ENCODE measurements at places on chromosomes 5 and 9.

GRCh38 chr5:76836181-76836580 lies 13.6 kb upstream of the S100Z start:
- no peak for DNase-seq

DNA sequence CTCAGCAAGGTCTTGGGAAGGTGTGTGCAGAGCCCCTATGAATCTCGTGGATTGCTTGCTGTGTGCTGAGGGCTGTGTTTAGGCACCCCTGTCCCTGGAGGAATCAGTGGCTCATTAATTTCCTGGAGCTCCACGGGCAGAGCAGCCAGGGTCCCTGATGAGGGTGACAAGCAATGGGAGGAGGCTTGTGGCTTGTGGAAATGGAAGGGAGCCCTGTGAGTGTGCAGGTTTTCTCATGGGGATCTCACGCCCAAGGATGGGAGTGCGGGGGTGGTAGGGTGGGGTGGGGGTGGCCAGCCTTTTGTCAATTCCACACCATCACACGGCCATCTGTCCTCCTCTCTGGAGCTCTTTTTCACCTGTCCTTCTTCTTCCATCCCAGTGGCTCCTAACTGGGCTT lies 25.3 kb downstream of the PHF2 start:
- DNase-seq = no peak

GRCh38 chr9:7508516-7508915 lies 291.1 kb downstream of the DMAC1 start:
- DNase-seq = no peak

DNA sequence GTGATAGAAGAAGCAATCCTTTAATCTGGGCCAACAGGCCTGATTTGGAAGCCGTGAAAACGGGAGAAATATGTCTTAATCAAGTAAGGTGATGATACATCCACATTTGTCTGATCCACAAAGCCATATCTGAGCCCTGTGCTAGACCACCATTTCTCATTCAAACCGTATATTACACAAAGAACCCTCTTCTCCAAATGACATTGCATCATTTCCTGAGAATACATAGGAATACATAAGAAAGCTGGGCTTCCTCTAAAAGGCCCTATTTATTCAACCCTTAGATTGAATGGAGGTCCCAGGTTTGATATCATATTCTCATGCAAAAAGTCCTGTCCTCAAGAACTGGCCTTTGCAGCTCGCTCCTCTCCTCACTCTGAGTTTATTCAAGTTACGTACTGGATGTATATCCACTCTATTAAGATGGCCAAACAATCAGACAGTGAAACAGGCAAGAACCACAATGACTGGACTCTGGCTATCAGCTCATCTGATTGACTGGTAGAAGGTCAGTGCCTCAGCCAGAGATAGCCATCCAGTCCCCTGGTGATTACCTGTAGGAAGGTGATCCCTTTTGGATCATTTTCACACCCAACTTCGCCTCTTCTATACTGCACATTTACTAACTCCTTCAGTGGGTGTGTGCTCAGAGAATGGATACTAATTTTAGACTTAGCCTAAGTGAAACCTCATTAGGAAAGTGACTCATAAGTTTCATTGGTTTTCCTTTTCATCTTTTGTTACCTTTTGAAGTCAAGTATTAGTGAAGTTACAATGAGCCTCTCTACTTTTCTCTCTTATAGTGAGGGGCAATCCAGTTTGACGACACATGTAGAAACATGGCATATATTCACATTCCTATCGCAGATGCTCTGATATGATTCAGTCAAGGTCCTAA lies 167.6 kb upstream of the WWC1 start:
- no peak for DNase-seq

DNA sequence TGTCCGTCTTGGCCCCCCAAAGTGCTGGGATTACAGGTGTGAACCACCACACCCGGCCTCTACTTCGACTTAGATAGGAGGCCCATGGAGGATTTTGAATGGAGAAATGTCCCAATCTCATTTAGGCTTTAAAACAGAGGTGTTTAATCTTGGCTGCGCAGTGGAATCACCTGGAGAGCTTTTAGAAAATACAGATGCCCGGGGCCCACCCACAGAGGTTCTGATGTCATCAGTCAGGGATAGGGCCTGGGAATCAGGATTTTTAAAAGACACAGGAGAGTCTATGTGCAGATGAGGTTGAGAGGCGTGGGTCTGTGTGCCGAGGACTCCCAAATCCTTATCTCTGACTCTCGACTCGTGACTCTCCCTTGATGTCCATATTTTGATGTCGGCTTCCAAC lies 124.0 kb upstream of the BOD1 start:
- no peak for DNase-seq

- no peak for DNase-seq
These were observed 312.1 kb upstream of the CDH18 start for GRCh38 chr5:20300110-20300509.

- DNase-seq = no peak
These were observed 18.6 kb upstream of the MOB3B start for GRCh38 chr9:27548055-27548741.

DNA sequence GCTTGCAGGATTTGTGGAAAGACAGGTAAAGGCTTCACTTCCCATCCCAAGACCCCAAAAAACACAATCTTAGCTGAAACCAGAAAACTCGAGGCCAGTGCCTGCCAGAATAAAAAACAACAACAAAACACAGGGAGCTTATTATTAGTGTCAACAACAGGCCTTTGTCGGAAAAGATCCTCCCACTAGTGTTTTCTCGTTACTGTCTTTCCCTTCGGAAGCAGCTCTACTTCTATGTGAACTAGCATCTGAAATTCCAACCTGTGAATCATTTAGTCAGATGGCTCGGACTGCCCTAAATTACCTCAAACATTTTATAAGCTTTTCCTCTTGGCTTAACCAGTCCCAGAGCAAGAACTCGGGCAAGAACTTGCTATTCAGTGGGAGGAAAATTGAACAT lies 122.2 kb upstream of the GNA14 start:
- no peak for DNase-seq

DNA sequence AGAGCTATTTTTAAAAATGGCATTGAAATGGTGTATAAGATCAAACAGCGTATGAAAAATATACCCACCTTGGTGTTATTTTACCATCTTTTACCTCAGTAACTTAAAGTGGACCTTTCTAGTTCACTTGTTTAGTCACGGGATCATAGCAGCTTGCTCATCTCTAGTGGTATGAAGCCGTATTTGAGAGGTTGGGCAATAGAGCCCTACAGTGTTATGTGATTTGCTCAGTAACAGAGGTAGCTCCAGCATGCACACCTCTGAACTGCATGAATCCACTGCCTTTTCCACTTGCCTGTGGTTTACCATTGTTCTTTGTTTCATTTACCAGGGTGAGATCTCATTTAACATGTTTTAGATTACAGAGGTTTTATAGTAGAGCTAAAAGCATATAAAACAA lies 134.4 kb downstream of the ATG10 start:
- no peak for DNase-seq

DNA sequence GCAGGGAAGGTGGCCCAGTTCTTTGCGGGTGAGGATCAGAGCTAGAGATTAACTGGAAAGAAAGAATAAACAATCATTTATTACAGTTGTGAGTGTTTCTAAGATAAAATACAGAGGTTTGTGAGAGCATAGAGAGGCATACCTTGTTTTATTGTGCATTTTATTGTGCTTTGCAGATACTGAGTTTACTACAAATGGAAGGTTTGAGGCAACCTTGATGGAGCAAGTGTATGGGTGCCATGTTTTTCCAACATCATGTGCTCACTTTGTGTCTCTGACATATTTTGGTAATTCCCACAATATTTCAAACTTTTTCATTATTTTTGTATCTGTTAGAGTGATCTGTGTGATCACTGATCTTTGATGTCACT lies 715 bp upstream of the C5orf34 start:
- no peak for DNase-seq

DNA sequence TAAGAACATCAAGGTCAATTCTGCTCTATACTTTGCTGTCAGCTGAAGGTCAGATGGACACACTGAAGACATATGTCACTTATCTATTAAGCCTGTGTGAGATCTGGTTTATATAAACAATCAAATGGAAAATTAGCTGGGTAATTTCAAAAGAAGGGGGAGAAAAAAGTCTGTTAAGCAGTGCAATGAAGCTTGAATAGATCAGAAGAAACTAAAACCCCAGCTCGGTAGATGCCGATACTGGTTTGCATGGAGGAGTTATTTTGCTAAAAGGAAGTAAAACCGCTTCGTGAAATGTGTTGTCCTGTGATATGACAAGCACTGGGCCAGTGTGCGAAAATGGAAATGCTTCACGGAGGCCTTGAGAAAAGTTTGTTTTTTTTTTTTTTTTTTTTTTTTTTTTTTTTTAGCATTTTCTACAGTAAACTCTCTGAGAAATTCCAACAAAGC lies 148.8 kb downstream of the MEF2C start:
- DNase-seq = no peak

GRCh38 chr5:161230221-161230620 lies 316.3 kb downstream of the GABRB2 start:
- no peak for DNase-seq

DNA sequence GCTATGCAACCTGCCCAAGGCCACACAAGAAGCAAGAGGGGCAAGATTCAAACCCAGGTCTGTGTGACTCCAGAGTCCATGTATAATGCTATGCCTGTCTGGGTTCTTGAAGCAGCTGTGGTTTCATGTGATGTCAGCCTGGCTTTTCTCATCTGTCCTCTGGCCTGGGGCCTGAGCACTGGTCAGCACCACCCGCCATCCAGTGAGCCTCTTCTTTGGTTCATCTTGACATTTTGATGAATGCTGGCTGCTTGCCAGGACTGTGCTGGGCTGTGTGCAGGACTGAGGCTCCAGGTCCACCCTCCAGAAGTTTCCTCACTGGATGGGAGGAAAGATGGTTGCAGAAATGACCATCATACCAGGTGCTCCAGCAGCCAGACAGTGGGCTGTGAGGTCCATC lies 61.5 kb downstream of the TSTD2 start:
- DNase-seq = no peak

GRCh38 chr9:114108016-114108833 lies 9.1 kb upstream of the KIF12 start:
- peak; percentile 58 for DNase-seq

DNA sequence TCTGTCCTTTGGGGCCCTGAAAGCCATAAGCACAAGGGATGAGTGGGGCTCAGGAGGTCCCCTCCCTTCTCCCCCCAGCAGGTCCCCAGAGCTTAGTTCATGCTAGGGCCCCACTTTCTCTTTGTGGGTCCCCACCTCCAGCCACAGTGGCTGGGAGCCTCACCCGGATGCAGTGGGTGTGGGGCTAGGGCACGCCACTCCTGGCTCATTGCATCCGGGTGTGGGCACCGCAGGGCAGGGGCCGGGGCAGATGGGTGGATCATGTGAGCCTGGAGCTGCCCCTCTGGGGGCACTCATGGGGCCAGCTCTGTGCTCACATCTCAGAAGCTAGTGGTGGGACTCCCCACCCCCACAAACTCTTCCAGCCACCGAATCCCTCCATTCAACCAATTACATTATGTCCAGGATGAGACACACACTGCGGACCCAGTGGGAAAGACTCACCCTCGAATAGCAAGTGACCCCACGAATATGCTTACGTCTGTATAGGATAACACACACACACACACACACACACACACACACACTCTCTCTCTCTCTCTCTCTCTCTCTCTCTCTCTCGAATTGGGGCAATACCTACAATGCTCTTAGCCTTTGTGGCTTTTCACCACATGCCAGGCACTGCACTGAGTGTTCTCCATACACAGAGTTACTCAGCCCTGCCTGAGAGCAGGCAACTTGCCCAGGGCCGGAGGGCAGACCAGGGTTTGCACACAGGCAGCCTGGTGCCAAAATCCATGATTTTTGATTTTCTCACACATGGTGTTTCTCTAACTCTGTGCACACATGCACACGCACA lies 16.8 kb upstream of the PHYKPL start:
- DNase-seq = no peak

DNA sequence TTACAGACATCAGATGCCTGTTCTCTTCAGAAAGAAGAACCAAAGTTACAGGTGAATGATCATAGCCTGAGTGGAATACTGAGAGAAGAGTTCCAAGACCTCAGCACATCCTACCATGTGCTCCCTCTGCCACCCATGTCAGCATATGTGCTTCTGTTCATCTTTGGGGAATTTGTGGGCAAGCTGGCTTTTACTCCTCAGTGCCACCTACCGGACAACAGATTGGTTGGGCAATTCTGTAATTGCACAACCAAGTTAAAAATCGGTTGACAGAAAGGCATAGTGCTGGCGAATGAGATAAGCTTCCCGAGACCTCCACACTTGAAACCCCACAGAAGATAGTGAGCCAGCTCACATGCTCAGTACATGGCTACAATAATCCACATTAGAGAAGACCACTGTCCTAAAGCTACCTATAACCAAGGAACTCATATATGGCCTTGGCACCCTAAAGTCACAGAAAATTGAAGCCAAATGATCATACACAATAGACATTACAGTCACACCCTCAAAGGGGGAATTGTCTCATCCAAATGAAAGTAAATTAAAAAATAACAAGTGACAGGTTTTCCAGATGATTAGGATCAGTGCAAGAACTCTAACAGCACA lies 1238.0 kb upstream of the NUDT12 start:
- no peak for DNase-seq

- DNase-seq = no peak
These were observed 17.8 kb downstream of the TBCA start for GRCh38 chr5:77758141-77758938.

DNA sequence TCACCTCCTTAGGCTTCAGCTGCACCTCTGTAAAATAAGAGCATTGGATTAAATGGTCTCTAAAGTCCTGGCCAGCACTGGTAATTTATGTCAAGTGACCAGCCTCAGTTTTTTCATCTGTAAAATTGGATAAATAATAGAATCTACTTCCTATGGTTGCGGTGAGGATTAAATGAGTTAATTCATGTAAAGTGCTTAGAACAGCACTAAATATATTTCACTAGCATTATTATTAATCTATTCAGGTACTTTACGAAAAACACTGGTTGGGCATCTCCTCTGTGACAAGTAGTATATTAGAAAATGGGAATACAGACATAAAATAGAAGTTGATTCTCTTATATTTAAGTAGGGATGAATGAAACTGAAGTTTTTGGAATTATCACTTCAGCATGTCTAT lies 13.8 kb upstream of the TMEM245 start:
- no peak for DNase-seq

DNA sequence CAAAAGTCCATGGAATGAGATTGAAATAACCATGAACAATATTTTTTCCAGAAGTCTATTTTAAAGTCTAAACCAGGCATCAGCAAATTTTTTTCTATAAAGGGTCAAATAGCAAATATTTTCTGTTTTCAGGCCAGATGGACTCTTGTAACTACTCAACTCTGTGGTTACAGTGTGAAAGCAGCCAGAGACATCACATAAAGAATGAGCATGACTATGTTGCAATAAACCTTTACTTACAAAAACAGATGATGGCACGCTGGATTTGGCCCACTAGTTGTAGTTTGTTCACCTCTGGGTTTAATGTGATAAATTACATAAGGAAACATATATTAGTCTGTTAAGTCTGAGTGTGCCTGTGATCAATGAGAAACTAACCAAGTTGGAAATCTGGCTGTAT lies 319.2 kb downstream of the TRPM3 start:
- no peak for DNase-seq

GRCh38 chr5:124544366-124545055 lies 201.9 kb downstream of the ZNF608 start:
- no peak for DNase-seq
